Umbilical cord (tissue), 2 donors: ENCODE measurements at places on chromosomes 2 and 18. TPM values are rescaled to one million over a fixed set of nuclear protein-coding genes. Genes with fewer than 3 reads are reported as not detected.

C2orf74 gene
- total RNA-seq, result not detected

CRIM1 gene
- 344 TPM for total RNA-seq

SERPINB7 gene
- total RNA-seq, result 31.1 TPM

LIMS3 gene
- not detected for total RNA-seq

MAPRE3 gene
- total RNA-seq, result 4.1 TPM

GYPC gene
- 113 TPM for total RNA-seq

DNA sequence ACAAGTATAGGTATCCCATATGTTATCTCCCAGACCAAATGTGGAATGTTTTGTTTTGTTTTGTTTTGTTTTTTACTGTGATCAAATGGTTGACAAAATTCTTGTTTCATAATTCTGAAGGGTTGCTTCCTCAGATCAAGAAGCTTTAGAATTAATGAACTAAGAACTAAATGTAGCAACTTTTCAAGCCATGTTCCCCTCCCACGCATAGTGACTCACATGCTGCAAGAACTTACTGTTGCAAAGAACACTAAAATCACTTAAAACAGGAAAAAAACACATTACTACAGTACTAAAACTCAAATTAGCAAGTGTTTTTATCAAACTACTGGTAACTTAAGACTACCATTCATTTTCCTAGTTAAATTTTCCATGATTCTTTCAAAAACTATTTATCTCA is 30.6 kb downstream of the HNRNPLL start:
- no peak for DNase-seq

GRCh38 chr18:55877321-55877720 is 289.3 kb upstream of the TCF4 start:
- DNase-seq, result no peak

DNA sequence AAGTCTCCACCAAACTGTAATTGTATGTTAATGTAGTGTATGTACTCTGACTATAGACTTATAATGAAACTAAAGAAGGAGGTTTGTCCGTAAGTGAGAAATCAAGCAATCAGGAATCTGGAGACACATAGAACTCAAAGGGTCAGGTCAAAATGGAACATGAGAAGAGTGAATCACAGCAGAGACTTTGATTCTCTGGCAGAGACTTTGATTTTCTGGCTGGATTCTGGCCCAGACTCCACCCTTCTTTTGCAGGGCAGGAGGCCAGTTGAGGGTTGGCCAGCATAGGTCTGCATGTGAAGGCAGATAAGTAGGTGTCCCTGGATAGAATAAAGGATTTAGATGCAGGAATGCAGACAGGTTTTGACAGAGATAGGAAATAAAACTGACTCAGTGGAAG is 11.0 kb upstream of the NCKAP5 start:
- DNase-seq, result peak; percentile 19

GRCh38 chr2:175575346-175576258 is 394.1 kb upstream of the ATP5MC3 start:
- no peak for DNase-seq

DNA sequence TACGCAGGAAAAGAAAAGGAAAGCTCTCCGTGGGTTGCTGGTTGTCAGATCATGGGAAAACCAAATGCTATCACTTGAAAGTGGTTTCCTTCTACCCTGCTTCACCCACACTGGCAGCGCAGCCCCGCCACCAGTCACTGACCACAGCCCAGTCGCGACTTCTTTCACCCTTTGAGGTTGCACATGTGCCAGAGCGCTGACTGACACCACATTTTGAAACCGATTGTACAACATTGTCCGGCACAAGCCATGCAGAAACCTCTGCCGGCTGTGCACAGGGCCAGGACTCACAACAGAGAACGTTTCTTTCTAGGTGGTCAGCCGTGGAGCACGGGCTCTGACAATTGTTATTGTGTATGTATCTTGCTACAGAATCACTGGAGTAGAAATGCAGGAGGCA is 827.2 kb upstream of the POU3F3 start:
- DNase-seq, result no peak

- DNase-seq, result peak; percentile 81
Observed at GRCh38 chr2:217008794-217009193, 148.9 kb upstream of the TNP1 start.
